CD4-positive, alpha-beta T cell treated with Interleukin-1 beta for 1 hour (primary cell): ENCODE measurements at places on chromosomes 6 and 20.

GRCh38 chr6:142635130-142635529, 309.8 kb downstream of the HIVEP2 start:
- no peak for DNase-seq

GRCh38 chr20:23754731-23755130, 4.0 kb upstream of the CST1 start:
- no peak for DNase-seq

GRCh38 chr6:24927277-24927955, 8.3 kb downstream of the RIPOR2 start:
- DNase-seq = no peak

GRCh38 chr20:33669873-33670640, 3.3 kb downstream of the ACTL10 start:
- no peak for DNase-seq

GRCh38 chr20:4883546-4883945, 117.8 kb downstream of the SLC23A2 start:
- no peak for DNase-seq

DNA sequence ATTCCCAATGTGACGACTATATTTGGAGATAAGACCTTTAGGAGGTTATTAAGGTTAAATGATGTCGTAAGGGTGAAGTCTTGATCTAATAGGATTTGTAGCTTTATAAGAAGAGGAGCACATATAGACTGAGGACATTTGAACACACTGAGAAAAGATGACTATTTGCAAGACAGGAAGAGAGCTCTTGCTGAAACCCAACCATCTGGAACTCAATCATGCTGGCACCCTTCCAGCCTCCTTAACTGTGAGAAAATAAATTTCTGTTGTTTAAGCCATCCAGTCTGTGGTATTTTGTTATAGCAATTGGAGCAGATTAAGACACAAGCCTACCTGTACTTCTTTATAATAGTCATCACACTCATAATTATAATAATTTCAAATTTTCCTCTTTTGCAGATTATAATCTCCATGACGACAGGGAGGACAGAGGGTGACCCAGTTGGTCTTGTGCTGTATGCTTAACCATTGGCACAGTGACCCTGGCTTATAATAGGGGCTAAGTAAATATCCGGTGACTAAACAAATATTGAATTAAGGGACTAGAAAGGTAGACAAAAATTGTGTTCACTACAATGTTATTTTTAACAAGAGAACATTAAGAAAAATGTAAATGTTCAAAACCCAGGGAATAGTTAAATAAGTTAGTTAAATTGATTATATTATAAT, 206.4 kb upstream of the HDDC2 start:
- DNase-seq = no peak

DNA sequence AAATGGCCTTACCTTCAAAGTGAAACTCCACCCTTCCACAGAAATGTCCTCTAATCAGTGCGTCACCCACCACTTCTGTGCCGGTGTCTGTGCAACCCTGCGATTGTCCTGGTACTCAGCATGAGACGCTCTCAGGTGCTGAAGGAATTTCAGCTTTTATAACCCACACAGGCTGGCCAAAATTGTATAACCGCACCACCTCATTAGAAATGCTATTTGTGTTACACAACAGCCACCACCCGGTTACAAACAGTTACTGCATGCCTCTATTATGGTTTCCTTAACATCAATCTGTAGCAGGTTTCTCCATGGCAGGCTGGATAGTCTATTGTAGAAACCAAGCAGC, 51.5 kb downstream of the SLC23A2 start:
- DNase-seq = peak; percentile 6
